ENCODE measurements at places on chromosomes 4 and X.

DNA sequence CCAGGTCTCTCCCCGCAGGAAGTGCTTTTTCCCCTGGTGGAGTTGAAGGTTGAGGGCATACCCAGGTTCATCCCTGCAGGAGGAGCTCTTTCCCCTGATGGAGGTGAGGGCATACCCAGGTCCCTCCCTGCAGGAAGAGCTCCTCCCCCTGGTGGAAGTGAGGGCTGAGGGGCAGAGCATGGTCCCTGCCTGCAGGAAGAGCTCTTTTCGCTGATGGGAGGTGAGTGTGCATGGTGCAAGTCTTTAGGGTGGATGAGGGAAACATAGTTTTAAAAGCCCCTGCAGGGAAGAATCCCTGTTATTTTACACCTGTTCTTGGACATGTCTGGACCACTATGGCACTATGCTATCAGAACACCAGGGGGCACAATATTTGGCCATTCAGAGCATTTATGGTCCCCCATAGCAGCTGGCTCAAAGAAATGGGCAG lies 43.7 kb upstream of the PUDP start:
- DNase-seq, result peak; percentile 4

DNA sequence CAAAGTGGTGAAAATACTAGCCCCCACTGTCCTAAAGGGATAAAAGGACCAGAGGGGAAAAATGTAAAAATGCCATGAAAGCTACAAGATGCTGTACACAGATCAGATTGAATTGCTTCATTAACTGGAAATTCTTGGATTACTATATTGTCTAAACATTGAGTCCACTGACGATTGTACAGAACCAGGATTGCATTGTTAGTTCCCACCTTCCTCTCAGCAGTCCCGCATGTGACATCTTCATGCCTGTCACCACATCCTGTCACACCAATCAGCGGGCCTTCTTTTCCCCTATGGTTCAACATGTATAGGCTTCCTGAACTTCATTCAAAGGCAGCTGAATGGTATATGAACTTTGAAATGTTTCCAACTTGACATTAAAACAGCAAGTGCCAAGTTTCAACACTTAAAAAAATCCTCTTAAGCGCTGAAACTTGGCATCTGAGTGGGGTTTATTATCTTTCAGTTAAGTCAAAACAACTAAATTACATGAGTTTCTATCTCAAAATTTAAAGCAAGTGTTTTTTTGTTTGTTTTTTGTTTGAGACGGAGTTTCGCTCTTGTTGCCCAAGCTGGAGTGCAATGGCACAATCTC lies 24.6 kb downstream of the ZRSR2 start:
- DNase-seq, result no peak

GRCh38 chr4:173652283-173652931 lies 122.4 kb upstream of the HAND2 start:
- DNase-seq, result no peak

DNA sequence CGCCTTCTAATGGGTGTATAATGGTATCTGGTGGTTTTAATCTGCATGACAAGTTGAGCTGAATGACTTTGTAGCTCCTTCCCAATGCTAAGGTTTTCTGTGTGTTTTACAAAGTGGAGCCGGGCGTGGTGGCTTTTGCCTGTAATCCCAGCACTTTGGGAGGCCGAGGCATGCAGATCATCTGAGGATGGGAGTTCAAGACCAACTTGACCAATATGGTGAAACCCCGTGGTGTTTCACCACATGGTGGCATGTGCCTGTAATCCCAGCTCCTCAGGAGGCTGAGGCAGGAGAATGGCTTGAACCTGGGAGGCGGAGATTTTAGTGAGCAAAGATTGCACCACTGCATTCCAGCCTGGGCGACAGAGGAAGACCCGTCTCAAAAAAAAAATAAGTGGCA lies 28.9 kb downstream of the ARFIP1 start:
- DNase-seq, result no peak

DNA sequence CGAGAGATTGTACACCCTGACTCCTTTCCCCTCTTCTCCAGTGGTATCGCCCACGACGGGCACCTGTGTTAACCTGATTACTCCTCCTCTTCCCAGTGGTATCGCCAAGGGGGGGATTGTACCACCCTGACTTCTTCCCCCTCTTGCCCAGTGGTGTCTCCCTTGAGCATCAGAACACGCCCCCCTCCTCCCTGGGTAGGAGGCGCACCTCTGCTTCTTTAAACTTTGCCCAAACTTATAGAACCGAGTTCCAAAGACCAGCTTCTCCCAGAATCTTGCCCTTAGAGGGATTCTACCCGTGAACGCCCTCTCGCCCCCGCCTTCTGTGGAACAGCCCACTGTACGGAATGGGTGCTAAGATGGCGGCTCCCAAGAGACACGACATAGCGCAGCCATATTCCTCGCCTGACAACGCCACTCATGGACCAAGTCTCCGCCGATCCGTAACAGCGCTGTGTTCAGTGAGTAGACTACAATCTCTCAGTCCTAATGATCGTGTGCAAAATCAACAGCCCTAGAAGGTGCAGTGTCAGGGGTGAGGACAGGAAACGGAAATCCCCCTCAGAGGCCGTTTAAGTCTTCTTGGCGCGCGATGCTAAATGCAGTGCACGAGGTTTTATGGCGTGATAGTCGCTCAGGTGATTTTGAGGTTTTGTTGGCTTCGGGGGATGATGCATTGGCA lies 4.2 kb upstream of the ZNF157 start:
- DNase-seq, result peak; percentile 58

DNA sequence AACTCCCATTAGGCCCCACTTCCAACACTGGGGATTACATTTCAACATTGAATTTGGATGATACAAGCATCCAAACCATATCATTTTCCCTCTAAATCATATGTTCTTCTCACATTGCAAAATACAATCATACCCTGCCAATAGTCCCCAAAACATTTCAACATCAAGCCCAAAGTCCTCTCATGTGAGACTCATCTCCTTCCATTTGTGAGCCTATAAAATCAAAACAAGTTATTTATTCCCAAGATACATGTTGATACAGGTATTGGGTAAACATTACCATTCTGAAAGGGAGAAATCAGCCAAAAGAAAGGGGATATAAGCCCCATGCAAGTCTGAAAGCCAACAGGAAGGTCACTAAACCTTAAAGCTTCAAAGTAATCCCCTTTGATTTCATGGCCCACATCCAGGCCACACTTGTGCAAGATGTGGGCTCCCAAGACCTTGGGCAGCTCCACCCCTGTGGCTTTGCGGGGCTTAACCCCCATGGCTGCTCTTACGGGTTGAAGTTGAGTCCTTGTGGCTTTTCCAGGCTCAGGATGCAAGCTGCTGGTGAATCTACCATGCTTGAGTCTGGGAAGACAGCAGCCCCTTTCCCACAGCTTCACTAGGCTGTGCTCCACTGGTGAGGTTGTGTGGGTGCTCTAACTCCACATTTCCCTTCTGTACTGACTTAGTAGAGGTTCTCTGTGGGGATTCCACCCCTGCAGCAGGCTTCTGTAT lies 40.6 kb upstream of the SERTM2 start:
- DNase-seq, result no peak

- DNase-seq, result no peak
These were observed 62.4 kb downstream of the APOO start for GRCh38 chrX:23845351-23845817.

GRCh38 chrX:39808471-39808917 lies 289.3 kb downstream of the BCOR start:
- DNase-seq, result no peak

- DNase-seq, result no peak
These were observed 151.2 kb upstream of the GATB start for GRCh38 chr4:151911970-151912369.

DNA sequence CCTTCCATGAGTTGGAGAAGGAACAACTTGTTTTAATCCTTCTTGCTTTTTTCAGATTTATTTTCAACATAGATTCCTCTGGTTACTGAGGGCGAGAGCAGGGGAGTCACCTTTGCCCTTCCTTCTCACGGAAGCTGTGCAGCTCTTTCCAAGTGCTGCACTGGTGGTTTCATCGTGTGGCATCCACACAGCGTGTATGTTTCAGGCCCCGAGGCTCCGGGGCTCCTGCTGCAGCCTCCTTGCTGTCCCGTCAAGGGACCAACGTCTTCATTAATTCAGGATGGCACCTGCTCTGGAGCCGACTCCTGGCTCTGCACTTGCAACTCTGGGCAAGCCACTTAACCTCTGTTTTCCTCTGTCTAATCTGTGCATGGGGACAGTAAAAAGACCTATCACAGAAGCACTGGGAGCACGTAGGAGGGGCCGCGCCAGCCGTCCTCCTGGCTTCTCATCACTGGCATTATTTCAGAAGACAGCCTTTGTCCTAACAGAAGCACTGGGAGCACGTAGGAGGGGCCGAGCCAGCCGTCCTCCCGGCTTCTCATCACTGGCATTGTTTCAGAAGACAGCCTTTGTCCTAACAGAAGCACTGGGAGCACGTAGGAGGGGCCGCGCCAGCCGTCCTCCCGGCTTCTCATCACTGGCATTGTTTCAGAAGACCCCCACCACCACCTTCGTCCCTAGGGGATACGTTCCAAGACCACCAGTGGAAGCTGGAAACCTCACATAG lies 117.8 kb upstream of the NKX1-1 start:
- no peak for DNase-seq

- no peak for DNase-seq
These were observed 38.6 kb upstream of the SORCS2 start for GRCh38 chr4:7153711-7154110.

GRCh38 chr4:41880022-41880837 lies 55.0 kb upstream of the TMEM33 start:
- DNase-seq, result peak; percentile 18
